NCI-H2171 (cell line): ENCODE measurements at places on chromosomes 11 and 22.

GRCh38 chr11:38517991-38518390, 1920.0 kb upstream of the RAG2 start:
- no peak for DNase-seq

DNA sequence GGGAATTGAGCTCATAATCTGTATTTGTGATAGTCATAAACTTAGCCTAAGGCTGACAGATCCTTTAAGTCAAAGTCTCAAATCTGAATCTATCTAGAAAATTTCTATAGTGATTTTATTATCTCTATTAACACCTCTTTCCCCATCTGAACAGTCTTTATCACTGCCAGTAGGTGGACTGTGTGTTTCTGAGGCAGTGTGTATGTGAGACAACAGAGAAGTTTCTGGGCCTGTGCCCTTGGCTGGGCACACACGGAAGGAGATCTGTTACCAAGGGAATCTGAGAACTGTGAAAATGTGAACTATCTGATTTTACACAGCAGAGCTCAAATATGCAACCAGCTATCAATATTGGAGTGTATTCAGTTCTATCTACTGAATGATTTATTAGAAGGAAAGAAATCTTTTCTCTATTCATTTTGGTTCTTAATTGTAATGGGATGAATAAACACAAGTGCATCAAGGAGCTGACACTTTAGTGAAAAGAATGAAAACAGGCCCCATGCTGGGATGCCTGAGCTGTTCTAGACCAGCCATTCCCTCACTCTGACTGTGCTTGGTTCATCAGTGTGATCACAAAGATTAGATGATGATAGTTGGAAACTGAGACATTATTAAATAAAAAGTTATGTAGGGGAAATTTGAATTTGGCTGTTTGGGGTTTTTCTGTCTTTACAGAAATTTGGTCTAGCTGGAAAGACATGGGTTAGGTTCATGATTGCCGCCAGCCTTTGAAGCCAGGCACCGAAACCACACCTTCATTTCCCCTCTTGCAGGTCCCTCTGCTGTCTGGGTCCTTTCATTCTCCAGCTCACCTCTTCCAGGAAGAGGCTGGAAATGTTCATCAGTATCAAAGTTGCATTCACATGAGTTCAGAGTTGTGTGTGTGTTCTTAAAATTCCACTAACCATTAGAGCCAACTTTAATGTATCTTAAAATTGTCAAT, 68.1 kb downstream of the LIF start:
- DNase-seq, result no peak

DNA sequence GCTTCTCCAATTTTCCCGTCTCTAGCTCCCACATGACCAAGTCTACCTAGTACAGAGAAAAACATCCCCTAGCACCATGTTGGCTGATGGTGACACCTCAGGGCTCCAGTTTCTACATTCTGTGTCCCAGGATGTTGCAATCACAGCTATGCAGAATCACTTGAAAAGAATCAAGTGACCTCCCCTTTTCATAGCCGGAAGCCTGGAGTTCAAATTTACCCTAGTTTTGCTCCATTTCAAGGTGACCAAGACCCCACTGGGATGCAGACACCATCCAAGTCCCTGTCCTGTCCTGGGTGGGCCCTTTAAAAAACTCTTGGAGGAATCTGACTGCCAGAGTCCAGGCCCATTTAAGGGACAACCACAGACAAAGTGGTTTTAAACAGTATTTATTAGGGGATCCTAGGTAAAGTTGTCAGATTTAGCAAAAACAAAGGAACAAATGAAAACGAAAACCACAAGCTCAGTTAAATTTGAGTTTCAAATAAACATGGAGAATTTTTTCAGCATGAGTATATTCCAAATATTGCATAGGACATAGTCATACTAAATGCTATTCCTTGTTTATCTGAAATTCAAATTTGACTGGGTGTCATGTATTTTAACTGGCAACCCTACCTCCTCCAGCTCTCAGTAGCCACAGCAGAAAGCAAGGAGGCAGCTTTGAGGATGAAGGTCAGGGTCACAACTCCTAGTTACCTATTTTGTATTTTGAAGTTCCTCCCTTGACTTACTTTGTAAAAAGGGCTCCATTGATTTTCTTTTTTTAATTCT, 52.4 kb downstream of the MIAT start:
- no peak for DNase-seq

DNA sequence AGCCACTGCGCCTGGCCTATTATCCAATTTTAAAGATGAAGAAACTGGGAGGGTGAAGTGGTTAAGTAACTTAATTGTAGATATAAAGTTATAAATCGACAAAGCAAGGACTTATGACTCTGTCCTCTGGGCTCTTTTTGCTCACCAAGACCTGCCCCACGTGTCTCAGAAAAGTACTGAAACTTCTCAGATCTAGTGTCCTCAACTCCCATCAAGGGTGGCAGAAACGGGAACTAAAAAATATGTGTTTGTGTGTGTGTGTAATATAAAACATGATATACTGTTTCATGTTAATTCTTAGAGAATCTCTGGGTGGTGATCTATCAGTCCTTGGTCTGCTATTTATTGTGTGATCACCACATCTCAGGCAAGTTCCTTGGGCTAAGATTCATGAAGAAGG, 104.9 kb downstream of the GAB2 start:
- no peak for DNase-seq

- no peak for DNase-seq
These were observed 24.3 kb downstream of the PATL1 start for GRCh38 chr11:59644528-59644927.

DNA sequence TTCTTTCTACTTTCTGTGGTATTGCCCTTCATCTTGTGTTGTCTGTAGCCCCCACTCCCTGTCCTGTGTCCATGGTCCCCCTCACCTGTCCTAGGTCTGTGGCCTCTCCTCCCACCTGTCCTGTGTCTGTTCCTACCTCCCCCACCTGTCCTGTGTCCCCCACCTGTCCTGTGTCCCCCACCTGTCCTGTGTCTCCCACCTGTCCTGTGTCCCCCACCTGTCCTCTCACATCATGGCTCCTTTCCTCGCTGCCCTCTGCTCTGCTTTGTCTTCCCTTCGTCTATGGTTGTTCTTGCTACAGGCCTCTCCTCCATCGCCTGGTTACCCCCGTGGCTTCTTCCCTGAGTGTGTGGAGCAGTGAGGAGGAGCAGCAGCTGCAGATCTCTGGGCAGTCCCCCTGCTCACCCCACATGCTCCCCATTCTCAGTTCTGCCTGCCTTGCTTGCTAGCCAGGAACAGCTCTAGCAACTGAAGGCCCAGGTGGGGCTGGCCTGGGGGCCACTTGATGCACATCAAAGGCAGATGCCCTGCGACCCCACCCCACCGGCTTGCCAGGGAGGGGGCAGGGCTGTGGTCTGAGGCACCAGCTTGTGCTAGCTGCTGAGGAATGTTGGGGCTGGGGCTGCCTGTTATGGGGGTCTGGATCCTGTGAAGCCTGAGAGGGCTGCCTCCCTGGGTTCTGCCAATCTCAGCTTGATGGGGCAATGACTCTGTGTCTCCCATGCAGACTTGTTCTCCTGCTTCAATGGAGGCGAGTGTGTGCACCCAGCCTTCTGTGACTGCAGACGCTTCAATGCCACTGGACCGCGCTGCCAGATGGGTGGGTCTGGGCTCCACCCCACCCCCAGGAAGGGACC, 5.6 kb downstream of the OTOG start:
- DNase-seq, result no peak

DNA sequence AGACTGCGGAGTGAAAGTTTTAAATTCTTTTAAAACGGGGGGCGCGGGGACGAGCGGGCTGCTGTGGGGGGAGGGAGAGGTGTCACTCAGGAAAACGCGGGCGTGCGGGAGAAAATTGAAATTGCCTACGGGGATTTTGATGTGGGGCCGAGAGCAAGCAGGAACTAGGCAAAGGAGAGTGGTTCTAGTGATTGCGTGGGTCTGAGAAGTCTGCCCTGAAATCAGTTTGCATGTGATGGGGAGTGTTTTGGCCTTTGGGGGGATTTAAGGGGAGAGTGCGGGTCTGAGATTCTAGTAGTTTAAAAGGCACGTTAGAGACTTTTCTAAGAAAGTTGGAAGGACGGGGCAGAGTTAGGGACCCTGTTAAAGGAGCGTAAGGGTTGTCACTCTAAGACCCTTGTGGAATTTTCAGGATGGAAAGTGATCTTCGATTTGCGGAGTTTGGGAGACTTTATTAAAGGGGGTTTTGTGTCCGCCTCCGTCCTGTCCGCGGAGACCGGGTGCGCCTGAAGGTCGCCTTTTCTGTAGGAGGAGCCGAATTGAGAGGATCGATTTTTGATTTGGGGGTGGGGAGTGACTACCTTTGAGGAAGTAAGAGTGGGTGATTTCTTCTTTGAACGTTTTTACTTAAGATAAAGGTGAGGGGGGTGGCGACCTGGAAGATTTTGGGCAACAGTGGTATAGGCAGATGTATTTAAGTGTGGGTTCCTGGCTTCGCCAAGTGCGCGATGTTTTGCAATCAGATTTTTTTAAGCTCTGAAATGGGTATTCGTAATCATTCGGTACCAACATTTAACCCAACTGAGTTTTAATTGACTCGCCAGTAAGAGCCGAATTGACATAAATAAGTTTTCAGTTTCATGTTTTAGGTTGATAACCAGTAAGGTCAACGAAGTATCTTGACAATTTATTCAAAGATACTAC, 1.1 kb downstream of the EED start:
- peak; percentile 62 for DNase-seq
